ENCODE measurements at places on chromosomes 5 and 9. TPM values are rescaled to one million over a fixed set of nuclear protein-coding genes. Genes with fewer than 3 reads are reported as not detected.

Gene NMUR2
- not detected for total RNA-seq

Gene DND1
- total RNA-seq: 0.38 TPM

Gene ITGA1
- total RNA-seq: 92.6 TPM

GRCh38 chr5:111984044-111984443, 227.1 kb upstream of the NREP start:
- peak overlapping the region; percentile 85 for H3K27ac ChIP-seq
- peaks cover 5% of the 10 kb centered on the region for H3K36me3 ChIP-seq
- H3K4me3 ChIP-seq: peak overlapping the region; percentile 64

DNA sequence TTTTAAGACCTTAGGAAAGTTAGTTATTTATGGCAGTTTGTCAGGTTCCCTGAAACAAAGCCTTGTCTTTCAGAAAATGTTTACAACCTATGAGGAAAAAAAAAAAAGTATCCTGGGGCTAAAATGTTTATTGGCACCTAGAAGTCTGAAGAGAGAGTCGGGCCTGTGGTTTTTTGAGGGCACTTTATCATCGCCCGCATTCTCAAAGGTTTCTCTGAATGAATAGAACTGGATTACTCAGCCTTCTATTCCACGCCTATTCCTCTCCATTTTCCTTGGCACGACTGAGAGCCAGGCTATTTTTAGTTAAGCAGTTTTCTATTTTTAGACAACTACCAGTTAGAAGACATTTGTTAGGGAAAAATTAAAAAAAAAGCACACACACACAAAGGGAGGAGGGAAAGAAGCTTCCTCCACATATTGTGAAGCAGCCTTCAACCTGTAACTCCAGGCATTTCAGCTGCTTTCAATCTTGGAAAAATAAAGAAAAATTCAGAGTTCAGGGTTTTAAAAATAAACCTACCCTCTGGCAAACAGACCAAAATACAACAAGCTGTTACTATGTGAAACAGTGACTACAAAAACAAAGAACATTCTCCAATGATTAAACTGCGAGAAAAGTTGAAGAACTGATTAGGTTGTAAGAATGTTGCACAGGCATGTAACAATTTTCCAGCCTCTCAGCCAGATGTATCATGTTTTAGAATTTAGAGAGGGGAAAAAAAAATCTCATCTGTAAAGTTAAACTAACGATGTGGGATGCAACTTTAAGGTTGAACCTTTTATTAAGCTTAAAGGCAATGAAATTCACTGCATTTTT, 97.0 kb downstream of the MEF2C start:
- H3K27me3 ChIP-seq: no peaks in the 10 kb centered on the region
- peak overlapping the region; percentile 88 for H3K4me3 ChIP-seq
- DNase-seq: peak; percentile 98
- H3K4me1 ChIP-seq: peaks cover 47% of the 10 kb centered on the region
- H3K36me3 ChIP-seq: no peaks in the 10 kb centered on the region

DNA sequence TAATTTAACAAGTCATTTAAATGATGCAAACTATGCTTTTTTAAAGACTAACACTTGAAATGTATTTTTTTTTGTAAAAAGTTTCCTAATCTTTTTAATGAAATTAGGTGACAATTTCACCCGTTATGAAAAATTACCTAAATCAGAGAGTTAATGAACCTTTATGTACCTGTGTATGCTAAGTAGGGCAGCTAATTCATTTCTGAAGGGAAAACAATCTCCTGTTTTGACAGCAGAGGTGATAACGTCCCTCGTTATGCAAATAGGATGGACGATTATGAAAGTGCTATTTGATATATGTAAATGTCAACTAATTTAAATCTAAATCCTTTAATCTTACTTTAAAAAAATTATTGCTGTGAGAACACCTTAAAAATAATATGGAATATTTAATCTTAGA, 58.8 kb downstream of the MEF2C start:
- DNase-seq: no peak
- H3K4me3 ChIP-seq: no peak overlapping the region
- H3K4me1 ChIP-seq: peaks cover 49% of the 10 kb centered on the region

DNA sequence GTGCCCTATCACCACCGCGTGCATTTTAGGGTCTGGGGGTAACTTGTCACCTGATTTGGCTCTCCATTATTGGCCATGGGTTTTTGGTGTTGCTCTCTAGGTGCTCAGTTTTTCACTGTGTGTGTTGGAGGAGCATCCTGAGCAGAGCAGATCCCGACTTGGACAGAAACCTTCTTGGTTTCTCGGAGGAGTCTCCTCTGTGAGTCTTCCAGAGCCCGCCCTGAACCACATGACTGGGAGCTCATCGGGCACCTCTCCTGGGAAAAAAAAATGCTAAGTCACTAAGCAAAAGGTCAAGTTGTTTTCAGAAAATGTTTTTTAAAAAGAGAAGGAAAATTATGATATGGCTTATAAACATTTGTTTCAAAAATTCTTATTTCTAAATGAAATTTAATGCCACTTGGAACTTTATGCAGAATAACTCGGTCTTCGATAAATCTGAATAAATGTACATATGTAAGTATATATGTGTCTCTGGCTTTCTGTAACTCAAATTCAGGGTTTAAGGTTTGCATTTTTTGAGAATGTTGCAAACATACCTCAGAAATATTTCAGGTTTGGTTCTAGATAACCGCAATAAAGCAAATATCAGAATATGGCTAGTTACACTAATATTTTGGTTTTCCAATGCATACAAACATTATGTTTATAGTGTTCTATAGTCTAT, 255.2 kb downstream of the AUH start:
- H3K27me3 ChIP-seq: peaks cover 12% of the 10 kb centered on the region
- peaks cover 17% of the 10 kb centered on the region for H3K36me3 ChIP-seq
- peaks cover 11% of the 10 kb centered on the region for H3K4me1 ChIP-seq
- no peak overlapping the region for H3K27ac ChIP-seq
- H3K4me3 ChIP-seq: no peak overlapping the region
- DNase-seq: no peak

- H3K27ac ChIP-seq: no peak overlapping the region
- no peaks in the 10 kb centered on the region for H3K36me3 ChIP-seq
- no peaks in the 10 kb centered on the region for H3K27me3 ChIP-seq
- no peak overlapping the region for H3K4me3 ChIP-seq
Observed at GRCh38 chr5:3736466-3736865, 140.8 kb downstream of the IRX1 start.

GRCh38 chr5:31196309-31196708, 2.8 kb downstream of the CDH6 start:
- DNase-seq: no peak
- peaks cover 36% of the 10 kb centered on the region for H3K4me1 ChIP-seq
- H3K4me3 ChIP-seq: no peak overlapping the region
- H3K27me3 ChIP-seq: peaks cover 22% of the 10 kb centered on the region

DNA sequence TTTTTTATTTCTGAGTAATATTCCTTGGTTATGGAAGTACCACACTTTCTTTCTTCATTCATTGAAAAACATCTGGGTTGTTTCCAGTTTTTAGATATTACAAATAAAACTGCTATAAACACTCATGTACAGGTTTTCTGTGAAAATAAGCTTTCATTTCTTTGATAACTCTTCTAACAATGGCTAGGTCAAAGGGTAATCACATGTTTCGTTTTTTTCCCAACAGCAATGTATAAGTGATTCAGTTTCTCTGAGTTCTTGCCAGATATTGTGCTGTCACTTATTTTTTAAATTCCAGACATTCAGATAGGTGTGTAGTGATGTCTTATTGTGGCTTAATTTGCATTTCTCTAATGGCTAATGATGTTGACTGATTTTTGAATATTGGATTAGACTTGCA, 16.7 kb upstream of the TNPO1 start:
- peaks cover 13% of the 10 kb centered on the region for H3K27me3 ChIP-seq
- no peak overlapping the region for H3K27ac ChIP-seq
- H3K4me3 ChIP-seq: no peak overlapping the region
- H3K36me3 ChIP-seq: 0 out of 2 replicates have a peak, but pooled peaks cover 1% of the 10 kb centered on the region
- no peak for DNase-seq
